ENCODE measurements at places on chromosomes 7 and 10.

DNA sequence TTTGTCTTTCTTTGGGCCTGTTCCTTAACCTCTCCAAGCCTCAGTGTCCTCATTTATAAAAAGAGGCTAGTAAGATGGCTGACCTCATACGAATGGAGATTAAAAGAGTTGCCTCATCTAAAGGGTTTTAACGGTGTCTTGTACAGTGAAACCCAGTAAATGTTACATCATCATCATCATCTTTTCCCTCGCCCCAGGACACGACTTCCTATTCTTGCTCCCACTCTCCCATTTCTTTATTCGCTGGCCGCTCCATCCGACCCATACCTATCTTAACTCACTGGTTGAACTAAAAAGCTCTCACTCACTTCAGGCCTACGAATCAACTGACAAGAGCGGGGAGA lies 554 bp downstream of the FRA10AC1 start:
- peak; percentile 52 for DNase-seq

DNA sequence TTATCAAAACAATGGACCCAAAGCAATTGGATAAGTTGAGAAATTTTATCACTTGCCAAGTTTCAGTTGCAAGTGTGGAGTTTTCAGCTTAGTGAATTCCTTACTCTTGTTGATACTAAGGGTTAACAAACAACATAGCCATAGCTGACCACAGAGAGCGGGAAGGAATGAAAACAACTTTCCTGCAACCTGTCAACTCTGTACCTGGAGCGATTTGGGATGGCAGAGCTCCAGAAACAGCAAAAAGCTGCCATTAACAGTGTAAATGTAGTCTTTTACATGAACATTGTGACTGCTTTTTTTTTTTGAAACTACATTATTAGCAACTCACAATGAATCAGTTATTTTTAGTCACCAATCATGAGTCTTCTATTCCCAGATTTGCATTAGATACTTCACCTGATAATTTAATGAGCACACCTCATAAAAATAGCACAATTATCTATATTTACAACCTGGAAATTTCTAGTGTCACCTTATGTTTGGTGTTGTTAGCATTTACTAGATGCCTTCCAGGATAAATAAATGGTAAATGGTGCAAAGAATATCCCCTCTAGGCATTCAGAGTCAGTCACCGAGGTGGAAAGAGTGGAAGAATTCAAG lies 47.6 kb upstream of the RAPGEF5 start:
- DNase-seq: no peak

GRCh38 chr7:106064316-106064715 lies 47.8 kb downstream of the SYPL1 start:
- DNase-seq: no peak

DNA sequence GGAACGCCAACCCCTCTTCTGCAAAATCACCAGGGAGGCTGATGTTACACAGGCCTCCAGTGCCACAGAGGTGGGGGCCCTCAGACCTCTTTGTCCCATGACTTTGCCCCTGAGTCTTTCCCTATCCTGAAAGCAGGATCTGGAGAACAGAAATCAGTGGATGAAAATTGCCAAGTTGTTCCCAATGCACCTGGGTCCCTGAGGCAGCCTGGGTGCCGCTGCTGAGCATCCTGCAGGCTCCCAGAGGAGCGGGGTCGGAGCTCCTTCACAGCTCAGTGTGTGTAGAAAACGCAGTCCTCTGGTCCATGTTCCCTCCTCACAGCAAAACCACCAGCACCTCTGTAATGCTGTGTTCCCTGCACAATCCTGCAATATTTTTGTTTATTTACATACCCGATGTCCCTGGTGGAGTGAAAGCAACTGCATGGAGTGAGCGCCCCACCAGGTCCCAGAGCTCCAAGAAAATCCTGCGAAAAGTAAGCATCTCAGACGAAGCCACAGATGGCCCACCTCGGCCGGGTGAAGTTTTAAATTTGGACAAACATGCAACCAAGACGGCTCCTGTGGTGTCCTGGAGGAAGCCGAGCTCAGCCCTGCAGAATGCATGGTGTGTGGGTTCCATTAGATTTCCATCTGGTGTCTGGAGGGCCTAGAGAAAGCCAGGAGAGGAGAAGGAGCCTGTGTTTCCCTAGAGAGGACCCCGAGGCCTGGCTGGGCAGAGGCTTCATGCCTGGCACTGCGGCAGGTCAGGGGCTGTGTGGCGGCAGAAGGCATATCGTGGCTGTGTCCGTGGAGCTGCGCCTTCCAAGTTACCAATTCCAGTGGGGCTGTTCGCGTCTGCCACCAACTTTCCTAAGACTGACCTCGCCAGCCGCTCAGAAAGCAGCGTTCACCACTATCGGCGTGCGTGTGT lies 235.2 kb downstream of the WDR37 start:
- no peak for DNase-seq

GRCh38 chr10:3784510-3785250 lies at the start of gene KLF6:
KLF6 (minus strand) TSS chr10:3785209; CDS start chr10:3785014, 195 bp downstream.
- no peak for DNase-seq

- DNase-seq: no peak
Measured at GRCh38 chr7:141788296-141788695, 1.7 kb upstream of the TAS2R5 start.

DNA sequence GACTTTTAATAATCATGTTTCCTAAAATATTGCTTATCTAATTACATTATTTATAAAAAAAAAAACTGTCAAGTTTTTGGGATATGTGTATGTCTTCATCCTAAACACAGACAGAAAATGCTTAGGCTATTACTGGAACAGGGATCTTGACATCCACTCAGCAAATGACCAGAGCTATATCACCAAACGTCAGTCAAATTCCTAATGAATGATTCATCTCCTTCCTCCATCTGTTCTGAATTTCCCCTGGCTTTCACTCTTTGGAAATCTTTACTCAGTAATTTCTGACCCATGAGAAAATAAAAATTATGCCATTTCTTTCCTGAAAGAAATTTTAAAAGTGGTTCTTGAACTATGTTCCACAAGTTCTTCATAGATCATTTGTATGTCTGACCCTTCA lies 552.4 kb upstream of the KCND2 start:
- no peak for DNase-seq

Data from right renal cortex interstitium (tissue), 3 donors.